ENCODE measurements at places on chromosomes 1 and 21. TPM values are rescaled to one million over a fixed set of nuclear protein-coding genes. Genes with fewer than 3 reads are reported as not detected.

The KRTAP19-3 gene
- not detected for polyA plus RNA-seq

DNA sequence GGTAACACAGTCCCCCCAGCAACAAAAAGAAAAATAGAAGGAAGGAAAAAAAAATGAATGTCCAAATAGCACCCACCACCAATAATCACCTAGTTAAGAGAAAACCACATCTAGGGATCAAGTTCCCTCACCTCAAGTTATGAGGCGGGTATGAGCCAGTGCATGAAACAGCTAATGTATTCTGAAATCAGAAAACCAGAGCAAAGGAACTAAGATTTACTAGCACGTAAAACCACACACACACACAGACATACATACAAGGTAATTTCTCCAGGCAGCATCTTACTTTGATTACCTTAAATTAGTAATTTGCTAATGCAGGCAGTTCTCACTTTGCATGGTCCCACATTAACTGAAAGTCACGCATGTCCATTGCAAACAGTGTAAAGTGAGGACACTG is 109.8 kb downstream of the HLCS start:
- no peak for DNase-seq

The MCOLN3 gene
- 1.9 TPM for polyA plus RNA-seq

The RXRG gene
- not detected for polyA plus RNA-seq

GRCh38 chr1:60102267-60103061 is 28.9 kb upstream of the C1orf87 start:
- DNase-seq: no peak

DNA sequence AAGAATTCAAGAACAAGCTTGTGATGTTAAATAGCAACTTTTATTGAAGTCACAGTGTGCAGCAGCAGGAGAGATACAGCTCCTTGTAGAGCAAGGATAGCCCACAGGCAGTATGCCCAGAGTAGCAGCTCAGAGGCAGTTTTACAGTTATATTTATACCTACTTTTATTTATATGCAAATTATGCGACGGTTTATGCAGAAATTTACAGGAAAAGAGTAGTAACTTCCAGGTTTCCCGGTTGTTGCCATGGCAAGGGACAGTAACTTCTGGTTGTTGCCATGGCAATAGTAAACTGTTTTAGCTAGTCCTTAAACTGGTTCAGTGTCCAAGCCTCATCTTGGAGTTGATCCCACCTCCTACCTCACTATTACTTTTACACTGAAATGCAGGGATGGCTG is 344.6 kb upstream of the LYPLAL1 start:
- DNase-seq: no peak
